NAMALWA (cell line): ENCODE measurements at places on chromosomes 4 and X.

- peak; percentile 47 for DNase-seq
These were observed 657 bp upstream of the ANKRD50 start for GRCh38 chr4:124713185-124713592.

GRCh38 chrX:76148753-76149152, 24.1 kb upstream of the PBDC1 start:
- DNase-seq: peak; percentile 51

DNA sequence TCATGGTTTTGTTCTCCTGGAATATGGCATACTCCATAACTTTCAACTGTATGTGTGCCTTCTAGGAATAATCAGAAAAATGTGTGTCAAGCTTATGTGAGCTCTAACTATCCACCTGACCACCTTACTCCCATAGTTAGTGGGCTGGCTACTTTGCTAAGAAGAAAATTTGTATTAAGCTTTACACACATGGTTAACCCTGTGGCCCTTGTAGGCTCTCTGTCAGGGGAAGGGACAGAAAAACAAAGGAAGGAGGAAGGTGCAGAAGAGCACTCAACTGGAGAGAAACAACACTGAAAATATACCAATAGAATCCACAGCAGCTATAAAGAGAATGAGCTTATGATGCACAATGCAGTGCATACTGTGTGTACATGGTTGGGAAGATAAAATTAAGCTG, 84.6 kb downstream of the PPP3CA start:
- DNase-seq: peak; percentile 46

DNA sequence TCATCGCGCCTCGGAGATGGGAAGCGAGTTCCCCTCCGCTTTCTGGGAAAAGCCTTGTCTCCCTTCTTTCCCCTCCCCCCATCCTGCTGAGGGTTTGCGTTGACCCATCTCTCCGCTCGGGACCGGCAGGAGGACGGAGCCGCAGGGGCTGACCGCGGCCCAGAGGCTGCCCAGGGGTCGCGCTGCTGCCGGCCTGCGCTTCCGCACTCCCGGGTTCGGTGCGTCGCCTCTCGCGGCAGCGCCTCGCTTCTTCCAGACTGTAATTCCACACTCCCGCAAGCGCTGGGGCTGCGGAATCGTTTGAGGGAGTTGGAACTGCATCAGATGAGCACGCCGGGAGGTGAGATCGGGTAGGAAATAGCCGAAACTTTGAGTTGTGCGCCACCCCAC, 88.3 kb downstream of the BCOR start:
- DNase-seq: no peak

- no peak for DNase-seq
These were observed 26.5 kb upstream of the GEMIN8 start for GRCh38 chrX:14056206-14056605.

GRCh38 chrX:51894697-51895336, 1.4 kb downstream of the MAGED1 start:
- DNase-seq: peak; percentile 58

- no peak for DNase-seq
These were observed 74.0 kb upstream of the OGT start for GRCh38 chrX:71458866-71459265.

DNA sequence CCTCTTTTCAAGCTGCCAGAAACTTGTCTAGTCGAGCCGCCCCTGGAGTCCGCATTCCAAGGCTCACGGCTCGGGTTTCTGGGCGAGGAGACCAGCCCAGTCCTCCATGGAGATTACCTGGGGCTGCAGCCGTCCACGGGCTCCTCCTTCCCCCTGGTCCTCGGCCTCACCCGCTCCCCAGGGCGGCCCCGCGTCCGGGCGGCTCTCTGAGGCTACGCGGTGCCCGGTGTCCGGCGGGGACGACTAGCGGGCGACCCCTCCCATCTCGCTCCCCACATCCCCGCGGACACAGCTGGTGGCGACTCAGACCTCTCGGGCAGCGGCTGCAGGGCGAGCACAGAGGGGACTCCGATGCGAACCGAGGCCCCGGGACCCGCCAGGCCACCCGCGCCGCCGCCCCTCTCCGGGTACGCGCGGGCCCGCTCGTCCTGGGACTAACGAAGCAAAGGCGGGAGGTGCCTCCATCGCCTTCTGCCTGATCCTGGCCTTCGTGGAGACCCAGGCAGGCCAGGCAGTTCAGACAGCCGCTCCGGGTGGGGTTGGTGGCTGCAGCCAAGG, 159.4 kb downstream of the TRAM1L1 start:
- no peak for DNase-seq

DNA sequence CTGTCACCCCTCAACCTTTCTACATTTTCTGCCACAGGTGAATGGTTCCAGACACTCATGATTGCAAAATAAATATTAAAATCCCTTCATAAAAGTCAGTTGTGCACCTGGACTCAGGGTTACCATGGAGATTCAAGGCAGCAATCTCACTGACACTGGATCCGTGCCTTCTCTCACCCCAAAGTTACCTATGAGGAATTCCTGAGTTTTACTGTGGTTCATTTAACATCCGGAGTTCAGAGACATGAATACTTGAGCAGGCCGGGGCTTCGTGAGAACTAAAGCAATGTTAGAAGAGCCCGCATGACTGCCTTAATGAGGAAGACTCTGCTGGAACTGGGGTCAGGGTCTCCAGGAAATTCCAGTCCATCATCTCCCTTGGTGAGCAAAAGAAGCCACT, 12.5 kb upstream of the CLNK start:
- DNase-seq: no peak

DNA sequence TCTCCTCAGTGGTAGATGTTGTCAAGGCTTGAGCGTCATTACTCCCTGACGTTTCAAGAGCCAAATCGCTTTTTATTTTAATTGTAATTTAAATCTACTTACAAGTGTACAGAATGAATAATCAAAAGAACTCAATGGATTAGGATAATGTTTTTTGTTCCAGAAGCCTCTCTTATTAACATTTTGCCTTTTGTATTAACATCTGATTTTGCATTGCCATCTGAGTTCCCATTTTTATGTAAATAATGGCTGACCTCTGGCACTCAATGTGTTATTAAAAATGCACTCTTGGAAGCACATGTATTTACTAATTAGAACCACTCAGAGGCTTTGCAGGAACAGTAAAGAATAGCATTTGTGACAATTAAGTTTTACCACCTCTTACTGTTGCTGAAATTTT, 411.0 kb downstream of the EPHA5 start:
- no peak for DNase-seq

DNA sequence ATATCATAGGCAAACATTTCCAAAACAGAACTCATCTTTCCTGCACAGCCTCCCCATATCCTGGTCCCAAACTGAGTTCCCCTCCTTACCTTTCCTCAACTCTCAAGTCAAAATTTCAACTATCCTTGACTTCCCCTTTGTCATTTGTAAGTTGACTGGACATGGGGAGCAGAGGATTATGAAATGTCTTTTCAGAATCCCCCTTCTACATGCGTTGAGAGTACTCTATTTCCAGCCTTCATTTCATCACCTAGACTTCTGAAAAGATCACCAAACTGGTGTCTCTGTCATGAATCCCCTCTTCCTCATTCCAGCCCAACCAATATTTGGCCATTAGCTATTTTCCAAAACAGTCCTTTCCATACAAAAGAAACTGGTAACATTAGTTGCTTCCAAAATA, 95.2 kb downstream of the SYNPO2 start:
- no peak for DNase-seq

- DNase-seq: no peak
These were observed at the start of gene WWC2 for GRCh38 chr4:183098723-183099536. WWC2 (plus strand) TSS chr4:183099257; CDS start chr4:183099492, 235 bp downstream.
